GM03348 (cell line): ENCODE measurements at places on chromosomes 2 and 18.

DNA sequence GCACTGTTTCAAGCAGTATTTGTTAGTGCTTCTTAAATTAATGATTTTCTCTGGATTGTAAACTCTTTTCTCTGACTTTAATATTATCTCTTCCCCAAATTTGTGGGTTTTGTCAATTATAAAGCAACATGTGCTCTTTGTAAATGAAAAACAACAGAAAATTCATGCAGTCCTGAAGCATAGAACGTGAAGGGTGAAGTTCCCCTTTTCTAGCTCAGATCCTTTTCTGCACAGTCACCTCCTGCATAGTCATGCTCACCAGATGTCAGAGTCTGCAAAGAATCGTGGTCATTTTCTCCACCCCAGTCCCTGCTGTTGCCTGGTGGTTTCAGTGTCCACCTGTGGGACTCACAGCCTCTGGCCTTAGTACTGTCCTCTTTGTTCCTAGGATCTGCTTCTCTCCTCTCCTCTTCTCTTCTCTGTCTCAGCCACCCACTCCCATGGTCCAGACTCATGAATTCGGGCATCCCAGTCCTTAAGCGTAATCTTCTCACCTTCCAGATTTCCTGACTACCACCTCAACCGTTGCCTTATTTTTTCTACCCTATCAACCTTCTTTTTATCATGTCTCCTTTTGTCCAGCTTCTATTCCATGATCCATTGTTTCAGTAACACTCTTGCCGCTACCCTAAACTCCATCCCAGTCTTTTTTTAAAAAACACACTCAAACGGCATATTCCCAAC lies 229.1 kb downstream of the RTP5 start:
- no peak for DNase-seq

DNA sequence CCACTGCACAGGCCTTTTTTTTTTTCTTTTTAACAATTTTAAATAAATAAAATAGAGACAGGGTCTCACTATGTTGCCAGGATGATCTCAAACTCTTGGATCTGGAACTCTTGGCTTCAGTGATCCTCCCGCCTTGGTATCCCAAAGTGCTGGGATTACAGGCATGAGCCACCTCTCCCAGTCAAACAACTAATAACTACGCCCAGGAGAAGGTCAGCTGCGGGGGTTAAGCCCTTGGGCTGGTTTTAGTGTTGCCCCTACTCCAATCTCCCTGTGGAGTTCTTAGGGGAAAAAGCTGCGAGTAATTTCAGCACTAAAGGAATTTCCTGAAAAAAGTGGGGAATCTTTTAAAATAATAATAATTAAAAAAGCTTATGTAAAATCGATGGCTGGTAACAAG lies 96.4 kb upstream of the XPO1 start:
- DNase-seq: no peak

DNA sequence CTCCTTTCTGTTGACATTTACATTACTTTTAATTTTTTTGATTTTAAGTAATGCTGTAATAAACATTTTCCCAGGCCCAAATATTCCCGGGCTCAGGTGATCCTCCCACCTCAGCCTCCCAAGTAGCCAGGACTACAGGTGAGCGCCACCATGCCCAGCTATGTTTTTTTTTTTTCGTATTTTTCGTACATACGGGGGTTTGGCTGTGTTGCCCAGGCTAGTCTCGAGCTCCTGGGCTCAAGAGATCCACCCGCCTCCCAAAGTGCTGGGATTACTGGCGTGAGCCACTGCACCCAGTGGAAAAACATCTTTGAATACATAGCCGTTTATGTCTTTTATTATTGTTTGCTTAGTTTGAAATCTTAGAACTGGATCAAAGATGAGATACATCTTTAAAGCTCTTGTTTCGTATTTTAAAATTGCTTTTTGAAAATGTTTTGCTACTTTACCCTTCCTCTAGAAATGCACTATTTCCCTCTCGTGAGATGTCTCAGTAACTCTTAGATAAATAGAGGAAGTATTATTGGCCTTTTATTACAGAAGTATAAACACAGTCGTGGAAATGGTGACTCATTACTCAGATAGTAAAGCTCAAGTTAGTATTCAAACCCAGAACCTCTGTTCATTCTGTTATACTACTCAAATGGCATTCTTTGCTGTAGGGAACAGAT lies 2.4 kb downstream of the SMCHD1 start:
- peak; percentile 55 for DNase-seq

DNA sequence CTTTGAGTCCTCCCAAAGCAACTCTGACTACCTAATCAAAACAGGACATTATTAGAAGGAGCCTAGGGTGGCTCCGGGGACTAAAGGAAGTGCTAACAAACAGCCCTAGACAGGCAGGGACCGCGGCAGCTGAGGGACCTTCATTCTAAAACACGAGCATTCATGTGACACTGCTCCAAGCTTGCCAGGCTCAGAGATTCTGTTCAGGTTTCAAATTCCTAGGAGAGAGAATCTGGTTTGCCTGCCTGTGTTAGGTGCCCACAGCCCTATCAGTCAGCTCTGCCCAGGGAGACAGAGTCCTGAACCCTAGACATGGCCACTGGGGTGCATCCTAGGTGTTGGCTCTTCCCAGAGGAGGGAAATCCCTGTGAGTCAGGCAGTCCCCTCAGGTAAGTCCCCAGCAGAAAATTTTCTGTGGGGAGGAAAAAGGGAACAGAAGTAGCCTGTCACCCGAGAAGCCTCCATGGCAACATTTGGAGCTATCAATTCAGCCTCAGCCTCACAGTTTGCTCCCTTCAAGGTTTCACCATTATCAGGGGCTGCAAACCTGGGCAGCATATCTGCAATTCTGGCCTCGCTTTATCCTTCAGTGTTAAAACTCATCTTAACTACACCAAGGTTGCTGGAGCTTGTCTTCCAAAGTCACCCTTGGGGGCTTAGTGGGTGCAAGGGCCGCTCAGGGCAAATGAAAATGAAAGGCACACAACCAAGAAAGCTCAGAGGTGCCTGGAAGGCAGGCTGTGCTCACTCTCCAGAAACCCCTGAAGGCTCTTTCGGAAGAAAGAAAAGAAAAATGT lies 28.6 kb downstream of the PCBP1 start:
- DNase-seq: no peak

DNA sequence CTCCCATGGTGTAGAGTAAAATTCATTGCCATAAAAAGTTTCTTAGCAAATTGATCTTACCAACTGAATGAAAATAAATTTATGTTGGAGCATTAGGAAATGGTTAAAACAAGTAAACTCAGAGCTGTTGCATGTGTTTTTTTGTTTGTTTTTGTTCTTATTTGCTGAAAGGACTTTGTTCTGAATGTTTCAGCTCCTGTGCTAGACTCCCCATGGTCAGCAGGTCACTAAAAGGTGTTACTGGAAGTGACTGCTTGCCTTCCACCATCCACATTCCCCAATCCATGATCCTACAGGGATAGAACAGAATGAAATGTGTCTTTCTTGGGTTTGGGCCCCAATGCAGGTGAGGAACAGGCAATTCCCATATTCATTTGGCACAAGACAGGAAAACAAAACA lies 101.8 kb downstream of the ALK start:
- no peak for DNase-seq

GRCh38 chr2:241184901-241185300 lies 3.6 kb upstream of the ANO7 start:
- no peak for DNase-seq

- DNase-seq: no peak
These were observed 33.7 kb downstream of the KLF7 start for GRCh38 chr2:207132019-207132418.
